ENCODE measurements at places on chromosomes 4 and X. TPM values are rescaled to one million over a fixed set of nuclear protein-coding genes. Genes with fewer than 3 reads are reported as not detected.

The NAP1L2 gene
- 2.6 TPM for total RNA-seq

The ZNF182 gene
- 6.5 TPM for total RNA-seq

The FOXR2 gene
- not detected for total RNA-seq

The ANOS1 gene
- total RNA-seq = 7.2 TPM

The FTSJ1 gene
- 139 TPM for total RNA-seq

The FHDC1 gene
- 2.8 TPM for total RNA-seq

The UCHL1 gene
- total RNA-seq = 2,581 TPM

The DCAF12L1 gene
- total RNA-seq = not detected

The TLR10 gene
- total RNA-seq = not detected

The LRAT gene
- 0.17 TPM for total RNA-seq

The SPP1 gene
- total RNA-seq = 7,203 TPM

The CMC4 gene
- total RNA-seq = 38.4 TPM

The COQ2 gene
- total RNA-seq = 29.7 TPM

The VCX gene
- not detected for total RNA-seq

Measured in Caki2 (cell line).